ENCODE measurements at places on chromosomes 4 and X.

GRCh38 chr4:7411896-7412553 is 22.7 kb downstream of the PSAPL1 start:
- no peak for DNase-seq

DNA sequence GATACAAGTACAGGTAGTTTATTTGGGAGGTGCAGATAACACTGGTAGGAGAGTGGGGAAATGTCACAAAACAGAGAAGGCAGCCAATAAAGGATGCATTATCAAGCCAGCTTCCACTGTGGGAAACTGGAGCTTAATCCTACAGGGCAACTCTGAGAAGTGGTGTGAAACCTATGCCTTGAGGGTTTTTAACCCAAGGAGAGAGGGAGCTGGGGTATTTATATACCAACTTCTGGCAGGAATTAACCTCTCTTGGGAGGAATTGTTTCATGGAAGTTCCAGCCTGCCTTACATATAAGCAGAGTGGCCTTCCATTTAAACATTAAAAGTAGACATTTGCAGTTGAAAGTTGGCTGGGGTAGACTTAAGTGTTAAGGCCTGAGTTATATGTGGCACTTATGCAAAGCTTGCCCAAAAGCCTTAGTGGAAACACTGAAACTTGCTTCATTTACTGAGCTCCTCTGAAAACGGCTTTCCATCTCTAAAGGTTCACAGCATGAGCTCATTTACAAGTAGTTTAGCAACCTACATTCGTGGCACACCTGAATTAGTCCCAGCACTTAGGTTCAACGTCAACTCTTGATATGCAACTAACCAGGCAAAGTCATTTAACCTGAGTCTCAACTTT is 19.2 kb downstream of the MAGEB17 start:
- DNase-seq, result no peak

DNA sequence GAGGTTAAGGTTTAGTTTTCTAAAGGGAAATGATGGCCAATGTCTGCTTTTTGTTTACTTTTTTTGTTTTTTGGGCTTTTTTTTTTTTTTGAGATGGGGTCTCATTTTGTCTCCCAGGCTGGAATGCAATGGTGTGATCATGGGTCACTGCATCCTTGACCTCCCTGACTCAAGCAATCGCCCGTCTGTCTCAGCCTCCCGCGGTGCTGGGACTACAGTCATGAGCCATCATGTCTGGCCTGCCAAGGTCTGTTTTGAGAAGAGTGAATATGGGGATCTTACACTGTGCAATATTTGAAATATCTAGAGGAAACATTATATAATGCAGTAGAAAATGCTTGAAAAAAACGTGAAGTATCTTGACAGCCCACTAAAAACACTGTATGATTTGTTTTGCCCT is 162.5 kb downstream of the GASK1B start:
- no peak for DNase-seq

- no peak for DNase-seq
Measured at GRCh38 chrX:110363244-110363643, 4.6 kb downstream of the RTL9 start.

GRCh38 chrX:86016139-86016538 is 31.2 kb downstream of the CHM start:
- no peak for DNase-seq

GRCh38 chrX:78650906-78651437 is 8.2 kb downstream of the RTL3 start:
- no peak for DNase-seq

DNA sequence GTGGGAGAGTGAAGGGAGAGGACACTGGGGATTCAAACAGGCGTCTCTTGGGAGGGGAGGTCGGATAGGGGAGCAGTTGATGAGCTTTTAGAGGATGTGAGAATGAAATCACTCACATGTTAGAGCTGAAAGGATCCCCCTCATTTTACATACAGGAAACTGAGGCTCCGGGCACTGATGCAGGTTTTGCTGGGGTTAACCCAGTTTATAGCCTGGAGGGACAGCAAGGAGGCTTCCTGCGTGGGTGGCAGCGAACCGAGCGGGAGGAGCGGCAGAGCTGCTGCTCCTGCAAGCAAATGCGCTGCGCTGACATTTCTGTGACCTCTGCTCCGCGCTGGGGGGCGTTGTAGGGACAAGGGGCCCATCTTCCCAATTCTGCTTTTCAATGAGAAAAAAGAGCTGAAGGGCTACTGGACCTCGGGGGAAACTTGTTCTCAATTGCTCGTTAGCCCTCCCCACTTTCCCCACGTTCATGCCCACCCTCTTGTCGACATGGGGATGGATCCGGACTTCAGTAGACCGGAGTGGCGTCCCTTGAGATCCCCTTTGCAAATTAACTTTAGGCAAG is 1.2 kb upstream of the NEUROG2 start:
- no peak for DNase-seq

- no peak for DNase-seq
Measured at GRCh38 chrX:154333837-154334271, 38.3 kb downstream of the TKTL1 start.

DNA sequence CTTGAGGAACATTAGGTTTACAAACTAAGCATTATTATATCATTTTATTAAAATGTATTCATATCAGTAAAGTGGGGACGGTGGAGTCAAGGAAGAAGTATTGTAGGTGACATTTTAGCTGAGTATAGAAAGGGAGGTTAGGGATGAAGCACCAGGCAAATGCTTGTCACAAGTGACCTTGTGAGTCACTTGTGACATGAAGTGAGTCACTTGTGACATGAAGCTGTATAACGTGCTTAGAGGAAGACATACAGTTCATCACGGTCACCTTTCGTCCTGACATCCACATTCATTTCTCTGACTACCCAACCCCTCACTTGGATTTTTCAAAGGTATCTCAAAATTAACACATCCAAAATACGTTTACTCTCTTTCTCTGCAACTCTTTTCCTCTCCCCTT is 1034.8 kb downstream of the DMD start:
- DNase-seq, result no peak

DNA sequence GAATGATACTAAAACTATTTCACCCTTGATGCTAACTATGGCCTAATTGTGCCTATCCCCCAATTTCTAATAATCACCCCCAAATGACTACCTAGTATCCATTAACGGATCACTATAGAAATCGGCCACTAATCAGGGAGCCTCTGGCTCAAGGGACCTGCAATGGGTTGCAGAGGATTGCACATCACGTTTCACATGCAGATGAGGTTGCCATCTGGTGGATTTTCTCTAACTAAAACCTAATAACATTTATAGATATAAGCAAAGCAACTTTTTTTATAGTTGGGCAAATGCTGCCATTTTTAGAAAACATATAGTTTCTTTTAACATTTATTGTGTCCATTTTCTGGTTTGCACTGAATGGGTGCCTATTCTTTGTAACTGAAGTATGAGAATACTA is 28.3 kb upstream of the ALG13 start:
- DNase-seq, result no peak

DNA sequence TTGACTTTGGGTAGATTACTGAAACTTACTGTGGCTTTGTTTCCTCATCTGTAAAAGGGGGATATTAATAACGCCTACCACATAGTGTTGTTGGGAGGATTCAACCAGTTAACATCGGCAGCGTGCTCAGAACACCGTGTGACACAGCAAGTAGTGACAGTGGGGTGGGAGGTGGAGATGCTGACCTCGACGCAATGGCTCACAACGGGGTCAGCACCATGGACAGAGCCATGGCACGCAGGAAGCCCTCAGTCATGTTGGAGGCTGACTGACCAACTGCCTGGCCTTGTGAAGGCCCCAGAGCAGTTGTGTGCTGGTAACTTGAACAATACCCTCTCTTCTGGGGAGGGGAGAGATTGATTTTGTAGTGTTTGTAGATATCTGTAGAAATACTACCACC is 93.2 kb downstream of the WFS1 start:
- no peak for DNase-seq

GRCh38 chr4:153988492-153989363 is 199.8 kb upstream of the SFRP2 start:
- DNase-seq, result no peak

- no peak for DNase-seq
Measured at GRCh38 chrX:146186540-146186939, 368.9 kb downstream of the SLITRK2 start.

Measured in stimulated activated CD8-positive, alpha-beta memory T cell treated with anti-CD3 and anti-CD28 coated beads, Interleukin-15, amount 100 ng/mL, for 48 hours (primary cell).